ENCODE measurements at places on chromosomes 13 and 19.

DNA sequence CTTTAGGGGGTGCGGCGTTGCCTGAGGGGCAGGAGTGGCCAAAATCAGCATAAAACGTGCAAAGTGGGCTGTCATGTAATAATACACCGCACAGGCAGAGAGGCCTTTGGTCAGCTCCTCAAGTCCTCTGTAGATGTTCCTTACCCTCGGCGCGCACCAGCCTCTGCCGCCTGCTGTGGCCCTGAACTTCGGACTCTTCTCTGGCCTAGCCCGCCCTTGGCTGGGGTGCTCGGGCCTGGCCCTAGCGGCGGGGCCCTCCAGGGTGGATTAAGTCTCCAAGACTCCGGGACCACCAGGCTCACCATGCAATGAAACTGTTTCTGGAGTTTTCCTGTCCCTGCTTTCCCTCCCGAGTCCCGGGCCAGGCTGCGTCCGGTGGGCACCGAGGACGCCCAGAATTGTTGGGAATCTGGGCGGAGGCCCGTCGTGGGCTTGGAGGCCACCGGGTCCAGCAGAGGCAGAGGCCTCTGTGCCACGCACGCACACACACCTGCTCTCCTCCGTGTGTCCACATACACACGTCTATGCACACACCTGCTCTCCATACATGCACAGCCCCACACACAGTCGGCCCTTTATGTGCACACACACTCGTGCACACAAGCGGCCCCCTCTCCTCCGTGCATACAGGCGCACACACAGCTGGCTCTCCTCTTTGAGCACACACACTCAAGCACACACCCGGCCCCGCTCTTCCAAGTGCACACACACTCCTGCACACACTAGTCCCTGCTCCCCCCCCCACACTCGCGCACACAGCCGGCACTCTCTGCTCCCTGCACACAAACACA is 1.5 kb upstream of the TFDP1 start:
- peak; percentile 45 for DNase-seq

DNA sequence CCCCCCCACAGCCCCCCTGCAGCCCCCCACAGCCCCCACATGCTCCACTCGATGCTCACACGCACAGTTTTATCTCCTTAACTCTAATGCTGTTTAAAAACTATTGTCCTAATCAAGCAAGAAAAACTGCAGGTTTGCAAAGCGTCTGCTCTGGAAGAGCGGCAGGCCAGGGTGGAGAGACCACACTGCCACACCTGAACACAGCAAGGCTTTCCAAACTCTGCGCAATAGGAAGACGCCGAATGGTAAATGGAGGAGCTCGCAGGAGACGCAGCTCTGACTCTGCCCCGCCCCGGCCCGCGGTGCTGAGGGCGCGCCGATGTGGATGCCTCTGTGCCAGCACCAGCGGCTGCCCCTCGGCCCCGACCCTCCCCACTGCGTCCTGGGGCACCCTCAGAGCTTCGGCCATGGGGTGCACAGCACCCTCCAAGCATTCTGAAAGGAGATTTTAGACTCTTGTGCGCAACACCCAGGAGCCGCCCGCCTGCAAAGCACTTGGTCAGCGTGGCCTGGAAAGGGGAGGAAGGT is 32.4 kb downstream of the RASA3 start:
- peak; percentile 69 for DNase-seq

DNA sequence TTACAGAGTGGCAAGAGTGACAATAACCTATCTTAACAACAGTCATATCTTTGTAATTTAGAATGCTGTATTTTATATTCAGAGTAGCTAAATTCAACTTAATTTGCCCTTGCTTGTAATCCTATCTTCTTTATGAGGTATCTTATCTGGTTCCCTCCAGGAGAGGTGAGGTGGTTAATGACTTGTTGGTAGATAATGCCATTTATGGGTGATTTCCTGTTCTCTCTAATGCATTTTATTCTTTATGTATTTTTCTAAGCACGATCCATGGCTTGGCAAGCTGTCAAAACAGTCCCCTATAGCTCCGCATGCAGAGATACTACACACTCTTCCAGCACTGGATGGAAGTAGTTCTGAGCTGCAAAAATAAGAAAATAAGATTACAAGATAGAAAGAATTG is 267.9 kb downstream of the LMO7 start:
- no peak for DNase-seq

DNA sequence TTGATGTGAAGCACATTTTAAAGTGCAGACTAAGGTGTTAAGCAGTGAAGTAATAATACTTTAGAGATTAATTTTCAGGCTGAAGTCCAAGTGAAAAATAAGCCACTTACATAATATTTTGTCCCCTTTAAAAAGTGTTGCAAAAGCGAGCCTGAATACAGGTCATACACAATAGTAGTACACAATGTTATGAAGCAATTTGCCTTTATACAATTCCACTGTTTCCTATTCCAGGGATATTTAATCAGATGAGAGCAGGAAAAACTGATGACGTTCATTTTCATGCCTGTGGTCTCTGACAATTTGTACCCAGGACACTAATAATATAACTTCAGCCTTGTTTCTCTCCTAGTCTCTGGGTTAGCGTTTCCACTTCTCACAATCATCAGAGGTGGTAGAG is 916.7 kb downstream of the PCDH9 start:
- DNase-seq, result no peak

DNA sequence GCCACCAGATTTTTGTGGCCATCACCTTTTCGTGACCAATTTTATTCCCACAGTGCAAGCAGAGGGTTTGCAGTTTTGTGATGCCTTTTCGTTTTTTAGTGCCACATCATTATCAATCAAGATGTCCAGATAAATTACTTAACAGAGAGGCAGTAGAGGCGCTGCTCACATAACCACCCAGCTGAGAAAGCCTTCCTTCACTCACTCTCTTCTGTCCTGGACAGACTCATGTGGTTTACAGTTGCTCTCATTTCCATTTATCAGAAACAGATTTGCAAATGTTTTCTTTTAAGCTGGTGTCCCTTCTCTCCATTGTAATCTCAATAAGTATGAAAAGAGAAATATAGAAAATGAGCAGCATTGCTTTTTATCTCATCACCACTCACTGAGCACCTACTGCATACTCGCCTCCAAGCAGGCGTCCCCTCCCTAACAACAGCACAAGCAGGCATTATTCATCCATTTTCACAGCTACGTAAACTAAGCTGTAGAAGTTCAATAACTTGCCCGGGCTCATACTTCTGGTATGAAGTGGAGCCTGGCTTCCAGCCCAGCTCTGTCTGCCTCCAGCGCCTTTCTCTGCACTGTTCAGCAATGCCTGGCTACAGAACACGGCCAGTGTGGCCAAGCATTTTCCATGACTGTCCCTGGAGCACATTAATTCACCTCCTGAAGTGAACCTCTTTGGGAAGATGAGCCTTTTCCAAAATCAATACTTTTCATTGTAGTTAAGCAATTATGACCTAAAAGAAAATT is 34.6 kb upstream of the KATNAL1 start:
- DNase-seq, result no peak
